ENCODE measurements at places on chromosomes 5 and 9.
A peak's percentile ranks its signal among the peaks of the same experiment; 100 is the strongest.

DNA sequence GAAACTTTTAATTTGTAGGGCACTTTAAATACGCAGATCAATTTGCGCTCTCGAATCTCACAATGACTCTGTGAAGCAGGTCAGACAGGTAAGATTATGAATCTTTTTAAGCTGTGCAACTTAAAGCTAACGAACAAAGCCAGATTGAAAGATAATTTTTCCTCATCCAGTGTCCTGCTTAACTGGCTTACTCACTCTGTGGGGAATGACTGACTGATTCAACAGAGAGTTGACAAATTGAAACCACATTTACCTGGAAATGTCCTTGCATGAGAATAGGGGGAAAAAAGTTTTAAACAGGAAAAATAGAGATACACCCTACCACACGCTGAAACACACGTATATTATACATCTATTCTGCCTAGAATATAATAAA, 187.9 kb downstream of the MAN2A1 start:
- no peak for DNase-seq

- no peak for DNase-seq
These were observed 49.0 kb upstream of the POU5F2 start for GRCh38 chr5:93790401-93790800.

DNA sequence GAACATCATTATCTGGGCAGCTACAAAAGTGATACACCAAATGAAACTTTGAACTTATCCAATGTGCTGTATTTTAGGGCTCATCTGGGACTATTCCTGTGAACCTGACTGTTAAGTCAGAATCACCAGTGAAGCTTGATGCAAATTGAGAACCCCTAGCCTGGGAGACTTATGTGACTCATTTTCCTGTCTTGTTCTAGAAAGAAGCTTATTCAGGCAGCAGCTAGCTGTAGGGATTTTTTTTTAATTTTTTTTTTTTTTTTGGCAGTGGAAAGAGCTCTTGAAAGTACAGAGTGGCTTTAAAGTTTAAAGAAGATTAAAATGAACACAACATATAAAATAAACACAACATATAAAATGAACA, 81.1 kb upstream of the TNFAIP8 start:
- peak; percentile 80 for DNase-seq

DNA sequence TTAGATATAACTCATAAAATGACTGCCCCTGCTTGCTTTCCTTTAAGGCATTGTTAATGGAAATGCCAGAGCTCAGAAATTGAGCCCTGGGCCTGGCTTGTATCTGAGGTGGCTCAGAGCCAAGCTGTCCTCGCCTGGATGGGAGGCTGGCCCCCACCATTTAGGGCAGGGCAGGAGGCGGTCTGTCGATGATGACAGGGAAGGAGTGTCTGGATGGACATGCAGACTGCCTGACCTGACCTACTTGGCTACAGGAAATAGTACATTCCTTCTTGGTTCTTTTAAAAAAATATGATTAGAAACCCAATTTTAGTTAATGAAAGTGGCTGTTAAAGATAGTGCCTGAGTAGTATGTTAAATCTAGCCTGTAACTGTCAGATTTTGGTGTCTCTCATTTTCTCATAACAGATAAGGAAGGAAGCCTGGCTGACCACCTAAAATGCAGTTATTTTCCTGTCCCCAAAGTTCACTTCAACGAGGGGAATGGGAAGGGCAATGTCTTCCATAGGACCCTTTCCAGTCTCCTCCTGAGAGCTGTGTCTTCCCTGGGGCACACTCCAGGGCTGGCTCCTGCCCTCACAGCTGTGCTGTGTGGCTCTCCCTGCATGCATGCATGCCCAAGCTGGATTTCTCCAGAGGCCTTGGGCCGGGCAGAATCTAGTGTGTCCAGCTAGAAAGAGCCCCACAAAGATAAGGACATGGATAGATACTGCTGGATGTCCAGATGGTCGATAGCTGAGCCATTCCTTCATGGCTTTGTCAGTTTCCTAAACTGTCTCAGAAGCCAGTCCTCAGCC, 42.3 kb downstream of the MACROH2A1 start:
- DNase-seq: no peak

DNA sequence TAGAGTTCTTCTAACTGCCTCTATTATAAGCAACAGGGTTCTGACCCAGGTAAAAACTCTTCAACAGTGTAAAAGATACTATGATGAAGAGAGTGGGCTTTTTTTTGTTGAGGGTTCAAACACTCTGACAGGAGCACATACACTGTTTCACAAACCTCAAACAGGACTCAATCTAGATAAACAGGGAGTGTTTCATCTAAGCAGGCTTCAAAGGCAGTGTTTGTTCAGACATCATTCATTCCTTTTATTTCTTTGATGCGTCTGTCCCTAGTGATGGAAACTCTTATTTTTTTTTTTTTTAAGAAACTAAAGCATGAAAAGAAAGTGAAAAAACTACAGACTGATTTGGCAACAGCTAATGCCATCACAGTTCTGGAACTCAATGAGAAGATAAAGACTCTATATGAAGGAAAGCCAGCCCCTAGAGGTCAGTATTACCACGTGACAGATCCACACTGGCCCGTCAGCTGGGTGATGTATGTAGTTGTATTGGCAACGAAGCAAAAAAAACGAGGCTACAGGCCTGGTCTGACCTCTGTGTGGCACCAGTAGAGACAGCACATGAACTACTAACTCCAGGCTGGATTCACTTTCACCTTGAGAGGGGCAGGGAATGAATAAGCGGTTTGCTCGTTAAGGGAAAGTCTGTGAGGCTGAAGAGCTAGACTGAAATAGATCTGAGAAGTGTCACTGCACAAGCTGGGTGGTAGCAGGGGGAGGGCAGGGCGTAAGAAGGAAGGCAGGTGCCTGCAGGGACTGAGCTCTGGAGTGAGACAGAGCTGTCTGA, 172.2 kb downstream of the CCDC192 start:
- DNase-seq: peak; percentile 16

DNA sequence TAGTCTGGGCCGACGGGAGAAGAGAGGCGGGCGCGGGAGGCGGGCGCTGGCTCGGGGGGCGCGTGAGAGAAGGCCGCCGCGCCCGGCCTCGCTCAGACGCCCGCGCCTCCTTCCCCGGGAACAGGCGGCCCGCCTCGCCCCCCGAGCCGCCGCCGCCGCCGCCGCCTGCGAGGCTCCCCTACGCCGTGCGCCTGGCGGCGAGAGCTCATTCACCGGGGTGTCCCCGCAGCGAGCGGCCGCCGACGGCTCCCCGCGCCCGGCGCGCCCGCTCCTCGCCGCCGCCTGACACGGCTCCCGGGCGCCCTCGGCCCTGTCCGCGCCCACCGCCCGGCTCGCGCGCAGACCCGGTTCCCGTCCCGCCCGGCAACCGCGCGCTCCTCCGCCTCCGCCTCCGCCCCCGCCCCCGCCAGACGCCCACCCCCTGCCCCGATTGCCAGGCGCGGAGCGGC, at the start of gene GNAQ:
GNAQ (minus strand) TSS at position 368 of the 449 bp plus-strand sequence. CDS start 576 bp downstream, outside the sequence.
- DNase-seq: no peak

DNA sequence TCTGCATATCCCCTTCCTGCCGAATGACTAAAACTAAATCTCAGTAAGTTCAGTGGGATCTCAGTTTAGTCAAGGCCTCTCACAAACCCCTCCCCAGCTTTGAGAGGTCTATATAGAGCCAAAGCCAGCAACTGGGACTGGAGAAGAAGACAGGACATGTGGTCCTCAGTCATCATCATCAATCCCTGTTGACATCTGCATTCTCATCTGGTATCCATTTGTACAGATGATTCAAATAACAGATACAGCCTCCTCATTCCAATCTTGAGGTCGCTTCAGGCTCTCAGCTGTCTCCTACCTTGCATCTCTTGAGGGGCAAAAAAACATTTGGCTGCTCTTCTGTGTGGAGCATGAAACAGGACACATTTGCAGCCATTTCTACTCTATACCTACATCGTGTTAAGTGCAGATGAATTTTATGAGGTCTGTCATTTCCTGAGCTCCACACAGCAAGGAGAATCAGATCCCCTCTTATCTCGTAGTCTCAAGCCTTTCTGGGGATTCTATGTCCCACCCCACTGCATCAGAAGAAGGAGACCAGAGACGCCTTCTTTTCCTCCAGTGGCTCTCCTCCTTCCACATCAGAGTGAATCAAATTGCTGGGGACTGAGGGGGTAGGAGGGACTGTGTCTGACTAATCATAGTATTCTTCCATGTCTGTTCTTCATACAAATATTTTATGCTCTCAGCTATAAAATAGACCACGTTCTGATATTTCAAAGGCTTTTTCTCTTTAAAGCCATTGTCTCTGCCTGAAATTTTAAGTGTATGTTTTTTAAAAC, 4.7 kb upstream of the RECK start:
- DNase-seq: no peak

DNA sequence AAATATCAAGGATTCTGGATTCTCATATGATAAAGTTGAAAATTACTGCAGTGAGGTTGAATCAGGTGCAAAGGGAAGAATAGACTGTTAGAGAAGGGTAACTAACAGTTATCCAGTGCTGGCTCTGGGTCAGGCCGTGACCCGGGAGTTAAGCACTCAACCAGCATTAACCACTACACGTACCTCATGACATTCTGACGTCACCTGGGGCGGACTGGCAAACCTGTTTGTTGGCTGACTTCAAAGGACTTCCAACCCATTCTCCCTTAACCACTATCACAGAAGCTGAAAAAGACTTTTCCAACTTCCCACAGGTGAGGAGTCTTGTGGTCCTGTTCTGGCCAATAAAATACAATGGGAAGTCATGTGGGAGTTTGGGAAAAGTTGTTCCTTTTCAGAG, 268.9 kb downstream of the ENC1 start:
- no peak for DNase-seq

- no peak for DNase-seq
These were observed 312.1 kb upstream of the EFNA5 start for GRCh38 chr5:107982703-107983425.

GRCh38 chr5:140109759-140110645, 3.9 kb upstream of the PURA start:
- DNase-seq: no peak

- no peak for DNase-seq
These were observed 310.2 kb upstream of the CTNND2 start for GRCh38 chr5:12214267-12215015.

- DNase-seq: no peak
These were observed 729 bp upstream of the RORB start for GRCh38 chr9:74496406-74496805.

GRCh38 chr5:76688836-76689235, 27.1 kb upstream of the F2R start:
- DNase-seq: no peak

DNA sequence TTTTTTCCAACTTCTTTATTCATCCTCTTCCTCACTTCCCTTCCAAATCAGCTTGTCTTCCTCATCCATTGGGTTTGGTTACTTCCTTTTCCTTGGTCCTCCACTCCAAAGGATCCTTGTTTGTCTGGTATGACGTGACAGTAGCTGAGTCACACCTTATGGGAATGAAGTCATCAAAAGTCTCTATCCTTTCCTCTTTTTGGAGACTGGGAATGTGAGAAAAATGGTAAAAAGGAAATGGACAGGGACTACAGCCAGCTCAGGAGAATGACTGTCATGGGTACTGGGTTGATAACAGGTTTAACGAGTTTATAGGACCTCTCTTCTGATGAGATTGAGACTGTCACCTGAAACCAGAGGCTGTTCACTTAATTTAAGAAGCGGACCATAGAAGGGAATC, 76.2 kb upstream of the MYO10 start:
- no peak for DNase-seq

DNA sequence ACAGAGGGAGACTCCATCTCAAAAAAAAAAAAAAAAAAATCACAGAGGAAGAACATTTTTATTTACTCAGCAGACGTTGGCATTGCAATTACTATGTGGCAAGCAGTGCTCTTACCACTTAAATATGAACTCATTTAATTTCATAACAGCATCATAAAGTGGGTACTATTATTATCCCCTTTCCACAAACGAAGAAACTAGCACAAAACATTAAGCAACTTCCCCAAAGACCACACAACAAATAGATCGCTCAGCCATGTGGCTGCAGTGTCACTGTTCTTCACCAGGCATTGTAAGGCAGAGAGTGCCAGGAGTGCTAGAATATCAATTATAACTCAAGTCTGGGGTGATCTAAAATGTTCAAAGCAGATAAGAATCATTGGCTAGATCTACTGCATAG, 69.8 kb upstream of the PLPP6 start:
- DNase-seq: no peak

DNA sequence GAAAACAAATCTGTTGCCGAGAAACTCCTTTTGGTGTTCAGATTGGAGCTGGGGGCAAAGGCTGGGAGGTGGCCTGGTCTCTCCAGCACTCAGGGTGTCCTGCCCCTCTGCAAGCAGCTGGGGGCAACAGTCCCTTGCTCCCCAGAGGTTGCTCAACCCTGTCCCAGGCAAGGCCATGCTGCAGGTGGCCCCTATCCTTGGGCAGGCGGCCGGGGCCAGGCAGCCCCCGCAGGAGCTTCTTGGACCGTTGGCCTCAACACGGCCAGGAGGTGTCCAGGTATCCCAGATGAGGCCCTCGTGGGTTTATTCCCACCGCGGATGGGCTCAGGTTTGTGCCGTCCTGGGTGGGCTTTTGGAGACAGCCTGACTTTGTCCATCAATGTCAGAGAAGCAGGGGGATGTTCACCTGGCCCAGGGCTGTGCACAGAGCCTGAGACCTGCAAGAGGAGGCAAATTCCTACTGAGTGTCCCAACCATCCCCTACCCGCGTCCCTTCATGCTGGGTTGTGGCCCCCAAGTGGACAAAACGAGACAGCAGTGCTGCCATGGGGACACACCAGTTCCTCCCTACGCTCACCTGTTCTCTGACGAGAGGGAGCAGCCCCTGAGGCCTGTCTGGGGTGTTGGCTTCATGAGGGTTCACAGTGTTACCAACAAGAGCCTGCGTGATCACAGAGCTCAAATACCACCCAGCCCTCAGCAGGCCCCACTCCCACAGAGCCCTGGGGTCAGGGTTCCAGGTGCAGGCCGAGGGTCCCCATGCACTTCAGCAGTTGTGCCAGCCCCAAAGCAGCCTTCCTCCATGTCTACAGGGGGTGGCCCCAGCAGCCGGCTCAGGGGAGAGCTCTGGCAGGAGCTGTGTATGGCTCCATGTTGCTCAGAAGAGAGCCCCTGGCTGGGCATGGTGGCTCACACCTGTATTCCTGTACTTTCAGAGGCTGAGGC, 9.5 kb upstream of the CCDC187 start:
- DNase-seq: no peak

- DNase-seq: no peak
These were observed 144.5 kb upstream of the FTMT start for GRCh38 chr5:121707178-121707577.

DNA sequence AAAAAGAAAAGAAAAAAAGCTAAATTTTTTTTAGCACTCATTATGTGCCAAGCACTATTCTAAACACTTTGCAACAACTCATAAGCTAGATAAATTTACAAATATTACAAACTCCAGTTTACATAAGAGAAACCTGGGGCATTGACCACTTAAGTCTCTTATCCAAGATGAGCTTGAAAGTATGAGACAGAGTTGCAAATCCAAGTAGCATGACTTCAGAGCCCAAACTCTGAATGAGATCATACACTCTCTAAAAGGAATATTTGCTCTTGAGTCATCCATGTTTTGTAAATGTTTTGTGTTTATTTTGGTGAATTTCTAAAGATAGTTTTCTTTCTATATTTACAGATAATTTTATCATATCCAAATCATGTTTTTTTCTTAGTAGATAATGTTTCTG, 4.0 kb upstream of the SHOC1 start:
- no peak for DNase-seq
